Activated gamma-delta T cell treated with anti-CD3 and anti-CD28 coated beads, Interleukin-2, amount 50 U/mL, for 16 hours (primary cell): ENCODE measurements at places on chromosomes 3 and 15.
A peak's percentile ranks its signal among the peaks of the same experiment; 100 is the strongest.

GRCh38 chr15:45253330-45253729 lies 1.3 kb downstream of the SLC28A2 start:
- DNase-seq: no peak

DNA sequence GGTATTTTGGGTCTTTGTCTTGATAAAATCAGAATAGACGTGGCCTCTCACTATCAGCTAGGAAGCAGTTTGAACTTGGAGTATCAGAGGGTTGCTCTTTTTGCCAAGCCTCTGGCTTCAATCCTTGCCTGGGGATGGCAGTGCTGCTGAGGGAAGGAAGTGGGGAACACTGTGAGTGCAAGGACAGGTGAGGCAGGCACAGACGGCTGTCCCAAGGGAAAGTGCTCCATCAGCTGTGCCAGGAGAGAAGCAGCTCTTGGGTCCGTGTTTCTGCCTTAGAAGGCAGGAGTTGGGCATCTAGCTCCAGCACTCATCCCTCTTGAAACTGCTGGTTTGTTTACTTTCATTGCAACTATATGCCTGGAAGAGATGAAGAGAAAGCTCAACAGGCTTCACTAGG lies 33.2 kb downstream of the PML start:
- DNase-seq: no peak

GRCh38 chr3:141345528-141345927 lies 22.8 kb upstream of the ZBTB38 start:
- DNase-seq: no peak

DNA sequence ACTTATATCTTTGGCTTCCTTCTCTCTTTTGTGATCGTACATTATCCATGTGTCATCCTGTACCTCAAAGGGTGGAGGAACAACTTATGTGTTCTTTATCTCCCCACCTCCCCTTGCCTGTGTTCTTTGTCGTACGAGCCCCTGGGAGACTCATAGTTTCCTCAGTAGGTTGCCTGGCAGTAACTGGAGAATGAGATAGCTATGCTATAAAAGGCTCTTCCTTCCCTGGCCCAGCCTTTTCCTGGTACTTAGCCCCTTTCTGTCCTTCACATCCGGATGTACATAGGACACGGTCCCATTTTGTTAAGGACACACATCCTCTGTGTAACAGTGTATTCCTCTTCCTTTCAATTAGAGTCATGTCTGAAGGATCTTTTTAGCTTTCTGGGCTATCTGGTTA lies 32.1 kb downstream of the PLCL2 start:
- DNase-seq: no peak

- no peak for DNase-seq
Observed at GRCh38 chr3:22713936-22714335, 489.2 kb upstream of the UBE2E2 start.

GRCh38 chr15:90762109-90762508 lies 45.0 kb downstream of the BLM start:
- no peak for DNase-seq

GRCh38 chr15:97893967-97894366 lies 66.5 kb upstream of the ARRDC4 start:
- no peak for DNase-seq

DNA sequence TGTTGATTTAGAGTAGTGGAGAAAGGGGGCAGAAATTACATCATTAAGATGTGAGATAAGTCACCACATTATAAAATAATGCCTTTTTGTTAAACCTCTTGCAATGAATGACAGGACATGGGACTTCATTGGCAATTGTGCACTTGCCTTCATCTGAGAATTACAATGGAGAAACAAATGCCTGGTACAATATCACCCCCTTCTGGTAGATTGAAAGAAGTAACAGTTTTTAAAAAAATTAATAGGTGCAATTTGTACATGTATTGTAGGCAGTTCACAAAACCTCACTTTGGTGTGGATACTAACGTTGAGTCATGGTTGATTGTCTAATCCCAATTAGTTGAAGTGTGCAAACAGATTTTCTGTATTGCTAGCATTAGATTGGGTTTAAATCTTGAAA lies 4.6 kb upstream of the P2RY14 start:
- no peak for DNase-seq

DNA sequence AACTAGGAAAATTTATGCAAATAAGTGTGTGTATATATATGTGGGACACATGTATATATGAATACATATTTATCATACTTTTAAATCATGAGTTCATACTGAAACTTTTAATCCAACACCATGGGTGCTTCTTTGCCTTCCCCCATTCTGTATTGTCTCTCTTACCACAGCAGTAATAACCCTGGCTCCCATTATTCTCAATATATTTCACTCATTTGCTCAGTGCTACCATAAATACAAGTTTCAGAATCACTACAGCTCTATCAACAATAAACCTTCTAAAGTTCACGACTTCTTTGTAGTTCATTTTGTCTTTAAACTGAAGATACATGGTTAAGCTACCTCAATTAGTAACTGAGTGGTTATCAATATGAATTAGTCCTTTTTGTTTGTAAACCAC lies 82.2 kb downstream of the PCCB start:
- DNase-seq: no peak

GRCh38 chr15:70538278-70538677 lies 225.1 kb downstream of the UACA start:
- DNase-seq: no peak

DNA sequence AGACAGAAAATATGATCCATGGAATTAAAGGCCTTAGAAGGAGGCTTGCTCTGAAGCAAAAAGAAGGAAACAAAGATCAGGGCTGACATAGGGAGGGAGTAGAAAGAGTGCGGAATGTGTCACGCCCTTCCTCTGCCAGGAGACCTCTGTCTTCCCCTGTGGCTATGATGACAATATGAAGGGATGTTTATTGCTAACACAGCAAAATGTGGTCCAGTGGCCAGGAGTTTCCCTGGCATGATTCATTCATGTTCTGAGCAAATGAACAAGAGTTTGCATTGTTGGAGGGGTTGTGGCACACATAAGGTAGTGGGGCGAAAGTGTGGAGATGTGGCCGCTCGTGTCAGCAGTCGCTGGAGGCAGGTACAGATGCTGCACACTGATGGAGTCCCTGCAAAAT lies 169.4 kb downstream of the SHQ1 start:
- DNase-seq: no peak

- no peak for DNase-seq
Observed at GRCh38 chr15:55238877-55239276, 42.1 kb upstream of the RSL24D1 start.

DNA sequence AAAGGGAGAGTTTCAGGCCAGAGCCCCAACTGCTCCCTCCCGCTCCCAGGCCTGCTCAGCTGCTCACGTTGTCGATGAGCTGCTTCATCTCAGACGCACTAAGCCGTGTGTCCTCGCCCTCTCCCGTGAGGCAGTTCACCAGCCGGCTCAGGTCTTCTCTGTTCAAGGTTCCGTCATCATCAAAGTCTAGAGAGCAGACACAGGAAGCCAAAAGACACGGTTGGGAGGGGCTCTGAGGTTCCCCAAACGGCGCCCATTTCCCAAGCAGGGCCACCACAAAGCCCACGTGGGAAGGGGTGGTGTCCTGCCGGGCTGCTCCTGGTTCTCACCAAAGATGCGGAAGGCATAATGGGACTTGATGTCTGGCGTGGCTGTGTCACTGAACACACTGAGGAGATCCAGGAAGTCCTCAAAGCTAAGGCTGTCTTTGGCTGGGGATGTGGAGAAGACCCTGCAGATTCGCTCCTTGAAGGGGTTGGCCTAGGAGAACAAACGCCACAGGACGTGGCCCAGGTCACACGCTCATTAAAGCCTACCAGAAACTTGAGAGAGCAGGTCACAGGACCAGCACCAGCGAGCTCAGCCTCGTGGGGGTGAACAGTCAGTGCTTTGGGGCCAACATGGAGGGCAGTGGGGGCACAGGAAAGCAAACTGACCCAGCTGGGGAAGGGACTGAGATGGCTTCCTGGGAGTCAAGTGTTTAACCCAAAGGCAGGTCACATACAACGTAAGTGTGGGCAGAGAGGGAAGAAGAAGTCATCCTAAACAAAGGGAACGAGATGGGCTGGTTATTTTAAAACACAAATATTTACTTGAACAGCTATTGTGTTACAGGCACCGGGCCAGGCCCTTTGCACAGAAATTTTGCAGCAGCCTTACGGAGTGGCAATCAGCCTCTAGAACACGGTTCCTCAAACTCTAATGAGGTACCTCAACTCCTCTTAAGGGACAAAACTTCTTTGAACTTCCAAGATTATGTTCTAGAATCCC lies 2.4 kb downstream of the CIB1 start:
- DNase-seq: peak; percentile 63

- no peak for DNase-seq
Observed at GRCh38 chr3:70078778-70079177, 79.2 kb downstream of the SAMMSON start.

GRCh38 chr3:171972871-171973348 lies 66.5 kb upstream of the FNDC3B start:
- no peak for DNase-seq

GRCh38 chr3:72696815-72697214 lies 151.4 kb downstream of the SHQ1 start:
- no peak for DNase-seq

GRCh38 chr3:23425410-23425809 lies 222.3 kb downstream of the UBE2E2 start:
- DNase-seq: no peak

GRCh38 chr15:64008177-64008576 lies 38.1 kb downstream of the DAPK2 start:
- no peak for DNase-seq

- DNase-seq: no peak
Observed at GRCh38 chr3:10985181-10985580, 7.4 kb upstream of the SLC6A1 start.

DNA sequence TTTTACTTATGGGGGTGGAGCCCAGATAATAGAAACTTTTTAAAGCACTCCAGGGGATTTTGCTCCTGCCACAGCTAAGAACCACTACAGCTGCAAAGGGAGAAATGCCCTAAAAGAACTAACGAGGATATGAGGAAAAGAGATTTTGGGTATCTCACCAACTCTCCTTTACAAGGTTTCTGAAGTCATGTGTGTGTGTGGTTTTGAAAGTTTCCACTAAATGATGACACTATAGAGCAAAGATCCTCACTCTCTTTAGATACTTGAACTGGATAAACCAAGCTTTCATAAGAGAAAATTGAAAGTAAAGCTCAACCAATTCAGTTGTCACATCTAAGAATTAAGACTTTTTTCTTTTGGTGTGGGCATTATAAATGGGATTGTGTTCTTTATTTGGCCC lies 455.3 kb upstream of the ALCAM start:
- DNase-seq: no peak

DNA sequence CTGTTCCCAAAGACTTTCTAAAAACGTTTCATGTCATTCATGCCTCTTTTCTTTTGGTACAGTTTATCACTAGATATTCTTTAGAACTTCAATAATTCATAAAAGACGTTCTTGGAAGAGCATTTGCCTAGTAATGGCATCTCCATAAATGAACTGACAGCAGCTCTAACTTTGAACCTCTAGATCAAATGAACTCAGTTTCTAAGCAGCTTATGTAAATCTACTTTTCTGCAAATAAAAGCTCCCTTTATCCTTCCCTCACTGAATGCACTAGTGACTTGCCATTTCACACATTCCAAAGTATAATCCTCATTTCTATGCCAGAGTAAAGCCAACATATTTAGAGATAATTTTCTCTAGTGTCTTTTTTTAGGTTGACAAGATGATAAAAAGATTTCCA lies 85.2 kb downstream of the ZMAT3 start:
- no peak for DNase-seq

GRCh38 chr3:143170676-143171075 lies 51.1 kb downstream of the CHST2 start:
- DNase-seq: no peak

GRCh38 chr3:190258634-190259033 lies 63.6 kb downstream of the CLDN1 start:
- DNase-seq: no peak

- DNase-seq: no peak
Observed at GRCh38 chr15:31930967-31931366, 99.3 kb upstream of the CHRNA7 start.

DNA sequence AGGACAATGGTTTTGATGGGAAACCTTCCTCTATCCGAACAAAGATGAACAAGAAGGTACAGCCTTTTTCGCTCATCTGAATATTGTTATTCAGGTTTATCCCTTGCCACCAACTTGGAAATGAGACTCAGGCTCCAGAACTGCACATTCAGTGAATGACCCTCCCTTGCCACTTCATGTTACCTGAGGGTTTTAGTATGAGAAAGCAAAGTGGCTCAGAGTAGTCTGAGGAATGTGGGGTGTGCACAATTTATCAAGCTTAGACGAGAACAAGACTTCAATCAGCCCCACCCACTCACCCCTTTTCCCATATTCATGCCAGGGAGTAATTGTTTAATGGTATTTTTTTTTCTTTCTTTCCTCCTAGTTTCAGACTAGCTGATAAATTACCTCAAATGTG lies 265.3 kb upstream of the POU1F1 start:
- no peak for DNase-seq

GRCh38 chr3:61608711-61609110 lies 47.3 kb downstream of the PTPRG start:
- no peak for DNase-seq

DNA sequence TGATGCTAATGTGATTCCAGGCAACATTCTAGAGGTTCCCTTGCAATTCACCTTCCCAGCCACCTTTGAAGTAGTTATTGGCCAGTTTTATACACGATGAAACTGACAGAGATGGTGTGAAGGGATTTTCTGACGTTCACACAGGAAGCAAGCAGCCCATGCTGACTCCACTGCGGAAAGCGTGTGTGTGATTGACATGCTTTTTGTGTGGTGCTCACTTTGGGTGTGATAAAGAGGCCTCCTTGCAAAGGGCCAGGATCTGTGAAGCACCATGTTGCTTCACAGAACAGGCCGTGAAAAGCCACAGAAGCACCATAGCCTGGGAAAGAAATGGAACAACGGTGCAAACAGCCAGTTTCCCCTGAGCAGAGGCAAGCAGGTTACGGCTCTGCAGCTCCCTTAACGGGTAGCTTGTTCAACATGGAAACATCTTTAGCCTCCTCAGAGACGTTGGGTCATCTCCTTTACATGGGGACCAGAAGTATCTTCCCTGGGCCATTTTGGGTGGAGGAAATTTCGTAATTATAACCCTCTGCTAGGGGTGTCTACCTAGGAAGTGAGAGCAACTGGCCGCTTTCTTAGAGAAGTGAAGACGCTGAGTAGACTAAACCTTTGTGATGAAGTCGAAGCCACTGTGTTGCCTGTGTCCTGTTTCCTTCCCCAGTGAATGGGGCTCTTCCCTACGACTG lies 108.5 kb downstream of the APBA2 start:
- peak; percentile 42 for DNase-seq

- no peak for DNase-seq
Observed at GRCh38 chr15:40250771-40251483, 12.1 kb downstream of the PAK6 start.

GRCh38 chr3:28301688-28302087 lies 46.8 kb upstream of the ZCWPW2 start:
- no peak for DNase-seq

- no peak for DNase-seq
Observed at GRCh38 chr3:138942861-138943623, 3.9 kb downstream of the FOXL2 start.
